ENCODE measurements at places on chromosomes 2 and 18.

DNA sequence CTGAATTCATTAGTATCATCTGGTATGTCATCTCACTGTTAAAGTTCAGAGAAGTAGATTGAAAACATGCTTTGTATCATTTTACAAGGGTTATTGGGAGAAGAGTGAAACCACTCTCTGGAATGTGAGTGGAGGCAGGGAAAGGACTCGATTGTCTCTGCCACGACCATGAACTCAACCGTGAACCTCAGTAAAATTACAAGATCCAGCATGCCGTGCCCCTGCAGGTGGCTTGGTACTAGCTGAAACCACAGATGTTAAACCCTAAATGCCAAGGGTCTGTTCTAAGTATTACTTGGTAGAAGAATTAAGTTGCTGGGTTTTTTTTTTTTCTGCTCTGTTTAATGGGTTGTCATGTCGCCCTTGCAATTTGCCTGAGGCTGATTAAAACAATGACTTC lies 197.2 kb downstream of the MYO3B start:
- no peak for DNase-seq

DNA sequence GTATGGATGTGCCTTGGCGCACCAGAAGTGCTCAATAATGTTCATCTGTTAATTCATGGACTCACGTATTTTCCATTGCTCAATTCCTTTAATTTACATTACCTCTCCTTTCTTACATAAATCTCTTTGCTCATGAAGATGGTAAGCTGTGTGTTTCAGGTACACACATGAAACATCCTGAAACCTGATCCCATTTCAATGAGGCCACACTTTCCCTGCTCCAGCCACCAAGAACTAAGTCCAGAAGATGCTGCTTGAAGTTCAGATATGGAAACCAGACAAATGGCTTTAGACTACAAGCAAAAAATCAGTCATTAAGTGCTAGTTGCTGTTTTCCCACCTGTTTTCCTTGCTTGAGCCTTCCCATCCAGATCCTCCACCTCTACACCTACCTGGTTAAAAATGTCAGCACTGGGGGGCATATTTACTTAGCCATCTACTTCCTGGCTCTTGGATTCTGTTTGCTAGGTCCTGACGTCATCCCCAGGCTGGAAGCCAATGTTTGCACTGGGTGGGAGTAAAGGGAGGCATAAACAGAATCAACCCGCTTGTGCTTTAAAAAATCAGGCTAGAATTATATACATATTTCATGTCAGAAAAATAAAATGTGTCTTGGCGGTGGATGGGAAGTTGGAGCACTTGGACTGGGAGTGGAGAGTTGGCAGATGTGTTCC lies 309.7 kb downstream of the OSR1 start:
- DNase-seq, result no peak

- no peak for DNase-seq
Observed at GRCh38 chr18:79321625-79322405, 73.9 kb upstream of the NFATC1 start.

DNA sequence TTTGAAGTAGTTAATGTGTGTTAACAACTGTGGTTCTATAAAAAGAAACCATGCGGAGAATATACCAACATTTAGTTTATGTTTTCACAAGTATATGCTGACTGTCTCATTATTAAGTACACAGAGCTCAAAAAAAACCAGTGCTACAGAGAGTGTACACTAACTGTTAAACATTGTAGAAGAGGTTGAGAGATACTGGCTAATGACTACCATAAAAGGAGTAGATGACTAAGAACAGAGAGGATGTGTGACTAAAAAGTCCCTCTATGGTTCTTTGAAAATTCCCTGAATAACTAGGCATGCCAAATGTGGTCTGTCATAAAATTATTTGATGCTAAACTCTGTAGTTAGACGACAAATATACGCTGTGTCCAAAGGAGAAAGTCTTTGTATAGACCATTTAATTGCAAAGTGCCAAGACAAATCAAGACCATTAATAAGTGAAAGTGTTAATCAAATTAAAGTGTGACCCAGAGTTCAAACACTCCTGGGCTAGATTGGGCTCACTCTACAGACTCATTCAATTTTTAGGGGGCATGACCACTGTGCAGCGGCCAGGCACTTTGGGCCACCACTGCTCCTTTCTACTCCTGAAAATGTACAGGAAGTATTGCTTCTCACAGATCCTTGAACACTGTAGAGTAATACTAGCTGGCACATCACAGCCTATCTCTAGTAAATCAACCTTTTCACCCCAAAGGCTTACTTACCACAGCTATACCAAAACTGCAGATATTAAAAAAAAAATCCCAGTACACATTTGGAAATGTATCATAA lies 45.1 kb upstream of the SERTAD2 start:
- DNase-seq, result no peak

- no peak for DNase-seq
Observed at GRCh38 chr2:200077838-200078237, 122.5 kb downstream of the MAIP1 start.

GRCh38 chr2:47201224-47201623 lies 46.1 kb upstream of the STPG4 start:
- no peak for DNase-seq

DNA sequence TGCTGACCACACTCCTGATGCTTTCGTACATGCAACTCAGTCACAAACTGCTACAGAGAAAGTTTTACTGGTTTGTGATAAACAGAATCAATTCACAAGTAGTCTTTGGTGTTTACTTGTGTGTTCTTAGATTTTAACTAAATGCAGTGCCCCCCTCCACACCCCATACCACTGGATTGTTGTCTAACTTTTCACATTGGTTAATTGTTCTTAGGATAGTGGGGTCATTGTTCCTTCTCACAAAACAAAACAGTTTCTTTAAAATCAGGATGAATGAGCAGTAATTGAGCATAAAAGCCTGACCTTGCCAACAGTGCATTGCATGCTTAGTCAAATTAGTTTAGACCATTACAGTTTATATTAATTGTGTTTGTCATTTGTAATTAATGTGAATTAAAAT lies 14.1 kb upstream of the PNPT1 start:
- DNase-seq, result no peak

GRCh38 chr2:134258684-134259388 lies 5.0 kb downstream of the MGAT5 start:
- no peak for DNase-seq

DNA sequence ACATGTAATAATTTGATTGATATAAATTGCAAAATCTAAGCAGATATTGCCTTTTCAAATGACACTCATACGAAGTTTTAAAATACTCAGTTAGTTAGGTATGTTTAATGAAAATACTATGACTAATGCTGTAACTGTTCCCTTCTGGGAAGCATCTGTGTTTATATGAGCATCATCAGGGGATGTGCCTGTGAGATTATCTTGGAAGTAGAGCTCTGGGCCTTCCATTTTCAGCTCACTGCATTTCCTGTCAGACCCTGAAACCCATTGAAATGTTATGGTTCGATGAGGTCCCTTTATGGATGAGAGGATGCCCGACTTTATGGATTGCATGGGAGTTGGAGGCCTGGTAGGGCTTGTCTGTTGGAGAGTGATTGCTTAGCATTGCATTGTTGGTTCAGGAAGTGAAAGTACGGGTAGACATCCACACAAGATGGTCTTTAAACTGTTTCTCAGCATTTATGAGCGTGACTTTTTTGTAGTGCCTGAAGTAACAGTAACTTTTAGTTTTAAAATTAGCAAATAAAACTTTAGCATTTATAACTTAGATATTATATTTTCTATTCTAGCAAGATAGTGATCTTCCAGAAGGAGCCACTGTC lies 28.7 kb downstream of the ELP2 start:
- no peak for DNase-seq

GRCh38 chr18:56168049-56168781 lies 470.2 kb downstream of the TXNL1 start:
- DNase-seq, result no peak

- no peak for DNase-seq
Observed at GRCh38 chr2:11128243-11128951, 26.9 kb upstream of the SLC66A3 start.

DNA sequence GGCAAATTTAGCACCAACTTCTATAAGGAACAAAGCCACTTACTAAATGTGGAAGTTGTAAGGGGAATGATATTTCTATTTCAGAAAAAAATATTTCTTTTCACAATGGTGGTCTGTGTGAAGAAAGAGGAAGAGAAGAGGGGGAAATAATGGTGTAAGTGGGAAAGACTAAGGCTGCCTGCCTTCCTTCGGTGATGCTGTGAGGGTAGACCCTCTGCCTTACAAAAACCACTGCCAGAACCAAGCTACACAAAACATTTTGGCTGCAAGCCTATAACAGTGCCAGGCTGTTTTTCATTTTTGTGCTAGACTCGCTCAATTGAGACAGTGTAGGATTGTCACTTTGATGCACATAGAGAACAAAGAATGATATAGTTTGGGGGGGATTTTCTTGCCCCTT lies 286.6 kb downstream of the ZEB2 start:
- DNase-seq, result no peak

DNA sequence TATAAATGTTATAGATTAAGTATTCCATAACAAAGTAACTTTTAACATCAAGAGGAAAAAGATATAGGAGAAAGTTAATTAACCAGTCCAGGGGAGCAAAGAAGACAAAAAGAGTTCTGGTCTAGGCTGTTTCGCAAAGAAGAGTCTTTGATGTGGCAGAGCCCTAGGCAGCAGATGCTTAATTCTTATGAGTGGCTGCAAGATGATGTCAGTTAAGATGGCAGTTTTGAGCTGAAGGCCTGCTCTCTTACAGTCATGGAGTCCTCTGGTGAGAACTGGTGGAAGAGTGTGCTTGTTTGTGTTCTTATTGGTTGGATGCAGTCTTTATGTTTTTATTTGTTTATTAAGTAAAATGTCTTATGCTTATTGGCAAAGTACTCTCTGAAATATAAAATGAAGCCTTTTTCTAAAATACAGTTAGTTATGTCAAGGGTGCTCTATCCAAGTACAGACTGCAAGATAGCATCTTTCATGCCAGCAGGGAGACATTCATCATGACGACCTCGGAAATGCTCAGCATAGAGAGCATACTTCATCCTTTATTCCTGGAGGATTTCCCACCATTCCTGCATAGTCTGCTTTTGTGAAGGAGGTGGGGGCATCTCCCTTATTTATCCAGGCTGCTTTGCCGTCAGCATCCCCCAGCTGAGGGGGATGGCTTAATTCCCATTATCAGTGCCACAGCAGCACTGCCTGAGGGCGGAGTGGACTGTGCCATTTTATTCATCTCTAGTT lies 38.9 kb upstream of the SERPINE2 start:
- no peak for DNase-seq

- DNase-seq, result no peak
Observed at GRCh38 chr2:158823486-158824237, 28.5 kb downstream of the DAPL1 start.

DNA sequence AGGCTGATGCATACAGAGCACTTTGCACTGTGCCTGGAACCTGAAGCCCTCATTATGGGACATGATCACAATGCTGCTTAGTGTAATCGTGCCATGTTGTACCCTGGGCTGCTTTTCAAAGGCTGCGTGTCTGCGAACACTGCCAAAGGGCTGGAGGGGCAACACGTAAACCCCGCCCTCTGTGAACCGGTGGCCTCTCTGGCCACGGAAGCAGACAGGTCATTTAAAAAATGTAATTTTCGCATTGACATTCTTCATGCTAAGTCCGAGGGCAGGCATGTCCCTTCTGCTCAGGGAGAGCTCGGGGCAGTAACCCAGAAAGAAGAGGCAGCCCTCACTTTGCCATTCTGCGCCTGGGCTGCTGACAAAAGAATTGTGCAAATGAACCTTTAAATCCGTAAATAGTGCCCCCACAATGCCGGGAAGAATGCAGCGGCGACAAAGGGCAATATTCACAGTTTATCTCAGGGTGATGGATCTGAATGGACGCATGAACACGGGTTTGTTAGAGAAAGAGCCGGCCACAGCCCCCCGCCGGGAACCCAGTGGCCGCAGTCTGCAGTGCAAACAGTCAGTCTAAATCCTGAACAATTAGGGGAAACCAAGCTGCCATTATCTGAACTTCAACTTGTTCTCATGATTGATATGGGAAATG lies 226.1 kb downstream of the MYCN start:
- DNase-seq, result no peak

DNA sequence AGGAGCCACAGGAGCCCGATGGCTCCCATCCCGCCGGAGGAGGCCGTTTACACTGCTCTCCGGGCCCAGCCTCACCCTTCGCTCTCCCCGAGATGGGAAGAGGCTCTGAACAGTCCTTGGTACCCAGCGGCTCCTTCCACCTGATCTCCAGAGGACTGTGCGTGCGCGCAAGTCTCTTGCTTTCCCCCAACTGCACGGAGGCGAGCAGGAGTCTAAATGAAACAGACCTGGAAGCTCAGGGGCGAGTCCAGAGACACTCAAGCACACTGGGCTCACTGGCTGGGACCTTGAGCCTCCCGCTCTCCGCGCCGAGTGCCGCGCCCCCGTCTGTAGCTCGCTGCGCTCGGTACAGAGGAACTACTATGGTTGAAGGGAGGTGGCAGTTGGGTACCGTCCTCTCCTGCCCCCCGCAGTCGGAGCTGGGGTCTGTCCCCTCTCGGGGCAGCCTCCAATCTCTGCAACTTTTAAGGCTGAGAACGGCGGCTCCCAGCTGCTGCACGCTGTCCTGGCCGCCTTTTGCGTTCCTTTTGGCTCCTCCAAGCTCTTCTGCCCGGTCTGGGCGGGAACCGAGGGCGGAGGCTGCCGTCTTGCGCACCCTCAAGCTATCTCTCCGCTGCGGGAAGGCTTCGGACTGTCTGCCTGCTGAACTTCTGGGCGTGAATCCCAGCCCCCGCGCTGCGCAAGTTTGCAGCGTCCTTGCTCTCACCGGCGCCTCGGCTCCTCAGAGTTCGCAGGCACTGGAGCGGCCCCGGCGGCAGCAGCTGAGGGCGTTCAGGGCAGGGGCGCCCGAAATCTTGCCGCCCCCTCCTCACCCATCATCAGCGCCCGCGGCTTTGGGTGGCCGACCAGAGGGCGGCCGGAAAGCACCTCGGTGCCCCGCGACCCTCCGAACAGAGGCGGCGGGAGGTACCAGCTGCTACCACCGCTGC lies 491 bp downstream of the ALK start:
- no peak for DNase-seq

DNA sequence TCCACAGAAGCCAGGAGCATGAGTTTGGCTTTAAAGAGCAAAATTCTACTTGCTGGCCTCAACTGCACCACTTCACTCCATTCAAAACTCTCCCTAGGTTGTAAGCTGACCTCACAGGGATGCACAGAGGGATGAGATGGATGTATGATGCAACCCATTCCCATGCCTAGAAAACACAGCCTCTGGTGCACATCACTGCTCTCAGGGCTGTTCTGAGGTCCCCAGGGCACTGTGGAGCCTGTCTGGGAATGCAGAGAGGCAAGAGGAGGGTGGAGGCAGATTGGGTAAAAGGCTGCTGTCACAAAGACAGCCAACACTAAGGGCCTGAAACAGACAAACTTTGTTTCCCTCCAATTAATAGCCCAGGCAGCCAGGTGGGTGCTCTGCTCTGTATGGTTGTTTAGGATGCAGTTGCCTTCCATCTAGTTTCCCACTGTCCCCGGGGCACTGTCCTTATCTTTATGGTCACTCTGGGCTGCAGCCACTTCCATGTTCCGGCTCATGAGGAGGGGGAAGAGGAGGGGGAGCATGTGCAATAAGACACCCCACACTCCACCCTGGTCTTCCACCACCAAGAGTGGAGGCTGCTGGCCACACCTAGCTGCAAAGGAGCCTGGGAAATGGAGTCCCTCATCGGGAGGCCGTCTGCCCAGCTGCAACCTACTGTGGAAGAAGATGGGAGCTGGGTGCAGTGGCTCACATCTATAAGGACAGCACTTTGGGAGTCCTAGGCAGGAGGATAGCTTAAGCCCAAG lies 7.0 kb downstream of the GPR45 start:
- DNase-seq, result no peak

- no peak for DNase-seq
Observed at GRCh38 chr2:174901075-174901474, 104.1 kb downstream of the CHN1 start.
